NCI-H82 (cell line): ENCODE measurements at places on chromosomes 16 and 17.
A peak's percentile ranks its signal among the peaks of the same experiment; 100 is the strongest.

DNA sequence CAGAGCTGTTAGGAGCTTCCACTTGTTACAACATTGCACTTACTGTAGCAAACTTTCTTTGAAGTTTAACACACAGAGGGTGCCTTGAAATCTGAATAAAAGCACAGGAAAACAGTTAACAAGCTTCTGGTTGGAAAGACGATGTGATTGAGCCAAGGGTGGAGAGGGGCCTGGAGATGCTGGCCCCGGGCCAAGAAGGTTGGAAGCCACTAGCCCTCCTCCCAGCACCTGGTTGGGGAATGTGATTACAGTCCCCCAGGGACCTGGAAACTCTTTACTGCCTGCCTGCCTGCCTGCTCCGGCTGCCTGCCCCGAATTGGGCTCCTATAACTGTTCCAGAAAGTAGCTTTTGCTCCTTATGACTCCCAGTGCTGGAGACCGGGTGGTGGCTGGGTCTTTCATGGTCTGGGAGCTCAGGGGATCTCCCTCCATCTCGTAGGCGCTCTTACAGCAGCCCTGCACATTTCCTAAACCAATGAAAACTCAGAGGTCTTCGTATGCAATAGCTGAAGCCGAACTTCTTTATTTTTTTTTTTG is 48.0 kb upstream of the ZFHX3 start:
- peak; percentile 95 for DNase-seq

- DNase-seq, result no peak
Measured at GRCh38 chr17:4577386-4577993, 6.8 kb upstream of the SMTNL2 start.

GRCh38 chr17:82970818-82971590 is 108.4 kb upstream of the METRNL start:
- DNase-seq, result no peak

- DNase-seq, result no peak
Measured at GRCh38 chr17:48528936-48529682, 1.7 kb downstream of the HOXB1 start.

DNA sequence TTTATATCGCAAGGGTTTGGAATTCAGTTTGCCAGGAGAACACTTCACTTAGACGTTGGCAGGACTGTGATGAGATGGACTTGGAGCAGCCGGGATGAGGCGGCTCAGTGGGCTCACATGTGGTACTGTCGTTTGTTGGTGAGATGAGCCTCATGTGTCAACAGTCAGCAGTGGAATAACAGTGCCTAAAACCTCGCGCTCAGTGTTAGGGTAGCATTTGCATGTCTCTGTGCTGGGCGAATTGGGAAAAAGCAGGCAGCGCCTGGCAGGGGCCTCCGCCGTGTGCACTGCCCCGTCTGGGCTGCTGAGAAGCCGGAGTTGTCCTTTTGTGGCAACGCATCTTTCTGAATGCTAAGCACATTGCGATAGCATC is 49.7 kb downstream of the CRISPLD2 start:
- no peak for DNase-seq

DNA sequence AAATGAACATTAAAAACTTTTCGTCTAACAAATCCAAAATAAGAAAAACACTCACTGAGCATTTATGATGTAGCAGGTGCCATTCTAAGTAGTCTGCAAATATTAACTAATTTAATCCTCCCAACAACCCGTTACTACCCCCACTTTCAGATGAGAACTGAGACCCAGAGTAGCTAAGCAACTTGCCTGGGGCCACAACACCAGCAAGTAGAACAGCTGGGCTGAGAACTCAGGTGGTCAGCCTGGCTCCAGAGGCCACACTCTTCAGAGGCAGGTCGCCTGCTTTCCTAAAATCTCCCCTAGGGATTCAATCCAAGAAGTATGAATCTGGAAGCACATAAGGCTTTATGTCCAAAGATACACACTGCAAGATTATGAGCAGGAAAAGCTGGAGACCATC is 6.2 kb downstream of the MBTPS1 start:
- DNase-seq, result no peak

DNA sequence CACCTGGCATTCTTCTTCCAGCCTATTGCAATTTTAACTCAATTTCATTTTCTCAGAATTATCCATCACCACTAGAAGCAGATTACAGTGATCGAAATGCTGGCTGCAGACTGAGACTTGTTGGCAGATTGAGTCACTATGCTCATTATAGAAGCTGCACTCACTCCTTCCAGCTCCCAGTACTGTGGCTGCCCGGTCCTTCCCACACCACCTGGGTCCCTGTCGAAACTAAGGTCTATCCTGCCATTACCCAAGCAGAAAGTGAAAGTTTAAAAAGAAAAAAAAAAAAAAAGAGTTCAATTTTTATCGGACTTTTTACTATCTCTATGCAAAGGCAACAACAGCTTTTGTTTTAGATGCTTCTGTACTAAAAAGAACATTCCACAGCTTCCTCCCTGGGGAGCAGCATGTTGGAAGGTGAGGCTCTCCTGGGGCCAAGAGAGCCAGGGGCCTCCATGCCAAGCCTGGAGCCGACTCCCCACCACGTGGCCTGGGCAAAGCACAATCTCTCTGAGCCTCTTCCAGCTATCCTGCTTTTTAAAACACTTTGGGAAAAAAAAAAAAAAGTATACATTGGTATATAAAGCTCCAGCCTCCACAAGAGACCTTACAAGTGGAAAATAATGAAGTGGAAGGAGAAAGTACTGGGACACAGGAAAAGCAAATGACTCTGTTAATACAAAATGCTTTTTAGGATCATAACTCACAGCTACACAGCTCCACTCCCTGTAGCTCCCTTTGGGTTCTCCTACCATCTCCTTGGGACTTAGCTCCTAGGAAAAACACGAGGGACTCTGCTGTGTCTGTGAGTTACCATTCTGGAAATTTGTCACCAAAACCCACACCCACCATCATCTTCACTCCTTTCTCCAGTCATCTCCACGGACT is 77.8 kb downstream of the USP31 start:
- no peak for DNase-seq
